ENCODE measurements at places on chromosomes 4 and X. TPM values are rescaled to one million over a fixed set of nuclear protein-coding genes. Genes with fewer than 3 reads are reported as not detected.

DNA sequence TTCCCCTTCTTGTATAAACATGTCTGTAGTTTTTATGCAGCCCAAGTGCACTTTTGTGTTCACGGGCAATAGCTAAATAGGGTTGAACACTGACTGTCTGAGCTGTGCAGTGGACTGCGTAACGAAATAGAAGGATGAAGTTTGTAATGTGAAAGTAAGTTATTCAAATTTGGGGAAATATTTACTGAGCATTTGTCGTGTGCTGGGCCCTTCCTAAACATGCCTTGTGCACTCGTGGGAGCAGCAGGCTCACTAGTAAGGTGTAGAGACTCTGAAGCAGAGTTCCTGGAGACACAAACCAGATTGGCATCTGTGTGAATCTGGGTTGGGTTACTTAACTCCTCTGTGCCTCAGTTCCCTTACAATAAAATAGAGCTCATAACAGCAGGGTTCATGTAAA is 51.7 kb upstream of the C1QTNF7 start:
- DNase-seq = no peak

DNA sequence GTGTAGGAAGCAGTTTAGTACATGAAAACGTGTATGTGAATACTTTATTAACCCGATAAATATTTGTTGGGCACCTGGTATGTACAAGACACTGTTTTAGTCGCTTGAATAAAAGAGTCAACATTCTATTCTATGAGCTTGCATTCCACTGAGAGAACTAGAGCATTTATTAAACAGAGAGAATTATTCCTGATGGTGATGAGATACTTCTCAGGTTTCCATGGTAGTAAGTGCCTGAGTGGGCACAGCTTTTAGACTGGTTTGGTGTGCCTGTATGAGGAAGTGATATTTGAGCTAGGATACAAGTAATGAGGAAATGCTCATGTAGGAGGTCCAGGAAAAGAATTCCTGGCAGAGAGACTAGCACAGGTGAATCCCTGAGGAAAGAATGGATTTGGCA is 94.2 kb downstream of the ATP10D start:
- DNase-seq = no peak

- DNase-seq = no peak
These were observed 548 bp upstream of the MAML3 start for GRCh38 chr4:140154572-140154891.

DNA sequence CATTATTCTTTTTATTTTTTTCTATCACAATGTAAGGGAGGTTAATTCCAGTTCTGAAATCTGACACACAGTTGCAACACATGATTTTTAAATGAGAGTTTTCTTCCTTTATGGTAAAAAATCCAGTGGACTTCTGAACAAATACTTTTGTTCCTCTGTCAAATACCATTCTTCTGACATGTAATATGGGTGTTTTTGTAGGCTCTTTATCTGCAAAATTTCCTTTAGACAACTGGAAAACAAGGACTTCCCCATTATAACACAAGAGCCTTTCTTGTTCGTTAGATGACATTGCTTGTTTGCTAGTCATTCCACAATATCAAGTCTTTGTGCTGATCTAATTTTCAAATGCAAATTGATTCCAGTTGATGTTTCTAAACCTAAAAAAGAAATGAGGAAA is 7.7 kb downstream of the FANCB start:
- no peak for DNase-seq

DNA sequence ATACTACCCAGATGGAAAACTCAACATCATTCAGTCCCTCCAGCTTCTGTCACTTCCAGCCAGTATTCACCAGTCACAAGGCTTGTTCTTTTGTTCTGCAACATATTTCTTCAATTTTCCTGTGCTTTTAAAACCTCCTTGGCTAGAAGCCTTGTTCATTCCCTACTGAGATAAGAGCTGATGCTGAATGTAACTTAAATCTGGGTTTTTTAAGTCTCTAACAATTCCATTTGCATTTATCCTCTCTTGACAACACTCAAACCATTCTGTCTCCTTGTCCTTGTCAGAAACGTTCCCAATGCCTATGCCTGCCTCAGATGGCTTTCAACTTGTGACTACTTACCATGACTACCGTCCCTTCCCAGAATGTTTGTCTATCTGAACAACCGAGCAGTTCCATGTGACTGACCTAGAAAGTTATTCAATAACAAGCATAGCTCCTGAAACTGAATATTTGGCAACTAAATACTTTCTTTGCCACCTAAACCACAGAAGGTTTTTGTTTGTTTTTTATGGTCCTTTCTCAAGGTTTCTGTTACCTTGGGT is 682.9 kb upstream of the GALNTL6 start:
- DNase-seq = no peak

DNA sequence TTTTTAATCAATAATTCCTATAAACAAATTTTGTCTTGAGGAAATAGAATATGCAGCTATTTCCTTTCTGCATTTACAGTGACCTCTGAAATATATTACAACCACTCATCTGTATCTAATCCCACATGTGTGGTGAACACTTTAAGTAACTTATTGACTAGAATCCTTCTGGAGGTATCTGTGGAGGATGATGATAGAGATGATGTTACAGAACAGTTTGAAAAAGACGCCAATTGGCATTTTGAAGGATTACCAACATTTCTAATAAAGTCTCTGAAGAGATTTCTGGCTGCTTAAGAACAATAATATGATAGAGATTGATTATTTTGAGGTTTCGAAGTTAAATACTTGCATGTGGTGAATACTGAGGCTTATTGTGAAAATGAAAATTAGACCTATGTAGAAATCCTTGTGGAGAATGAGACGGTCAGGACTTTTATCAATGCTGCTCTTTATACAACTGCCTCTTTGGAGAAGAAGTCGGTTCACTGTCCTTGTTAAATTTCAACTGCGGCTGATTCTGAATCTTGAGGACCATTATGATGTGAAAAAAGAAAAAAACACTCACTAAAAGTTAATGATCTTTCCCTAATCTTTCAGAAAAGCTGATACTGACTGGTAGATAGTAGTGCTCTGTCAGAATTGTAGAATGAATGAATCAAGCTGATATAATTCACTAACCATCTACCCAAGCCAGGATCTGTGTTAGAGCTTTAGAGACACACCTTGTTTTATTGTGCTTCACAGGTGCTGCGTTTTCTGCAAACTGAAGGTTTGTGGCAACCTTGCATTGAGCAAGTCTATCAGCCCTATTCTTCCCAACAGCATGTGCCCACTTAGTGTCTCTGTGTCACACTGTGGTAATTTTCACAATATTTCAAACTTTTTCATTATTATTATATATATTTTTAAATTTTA is 204.7 kb downstream of the SPRY1 start:
- DNase-seq = no peak

DNA sequence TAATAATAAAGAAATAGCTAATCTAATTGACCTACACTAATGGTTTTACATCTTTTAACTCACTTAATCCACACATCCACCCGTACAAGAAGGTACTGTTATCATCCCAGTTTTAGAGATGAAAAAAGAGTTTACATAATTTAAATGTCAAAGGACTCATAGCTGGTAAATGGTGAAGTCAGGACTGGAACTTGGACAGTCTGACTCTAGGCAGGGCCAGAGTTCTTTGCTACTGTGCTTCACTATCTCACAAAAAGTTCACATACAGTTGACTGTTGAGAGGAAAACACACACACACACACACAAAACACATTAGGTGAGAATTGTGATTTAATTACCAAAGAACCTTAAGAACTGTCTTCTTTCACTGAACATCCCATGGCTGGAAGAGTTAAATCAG is 71.2 kb upstream of the PRSS48 start:
- DNase-seq = no peak

GRCh38 chrX:40281336-40282005 is 183.7 kb upstream of the BCOR start:
- no peak for DNase-seq

DNA sequence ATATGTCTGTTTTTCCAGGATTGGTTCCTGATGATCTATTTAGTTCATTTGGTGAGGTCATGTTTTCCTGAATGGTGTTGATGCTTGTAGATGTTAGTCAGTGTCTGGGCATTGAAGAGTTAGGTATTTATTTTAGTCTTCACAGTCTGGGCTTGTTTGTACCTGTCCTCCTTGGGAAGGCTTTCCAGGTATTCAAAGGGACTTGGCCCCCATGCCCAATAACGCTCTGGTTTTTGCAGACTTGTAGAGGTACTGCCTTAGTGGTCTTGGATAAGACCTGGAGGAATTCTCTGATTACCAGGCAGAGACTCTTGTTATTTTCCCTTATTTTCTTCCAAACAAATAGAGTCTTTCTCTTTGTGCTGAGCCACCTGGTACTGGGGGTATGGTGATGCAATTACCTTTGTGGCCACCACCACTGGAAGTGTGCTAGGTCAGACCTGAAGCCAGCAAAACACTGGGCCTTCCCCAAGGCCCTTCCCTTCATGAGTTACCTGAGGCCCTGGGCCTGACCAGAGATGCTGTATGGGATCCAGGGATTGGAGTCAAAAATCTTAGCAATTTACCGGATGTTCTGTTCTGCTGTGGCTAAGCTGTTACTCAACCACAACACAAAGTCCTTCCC is 63.3 kb upstream of the RXFP1 start:
- no peak for DNase-seq

GRCh38 chrX:133783274-133783673 is 202.1 kb downstream of the GPC3 start:
- DNase-seq = no peak

DNA sequence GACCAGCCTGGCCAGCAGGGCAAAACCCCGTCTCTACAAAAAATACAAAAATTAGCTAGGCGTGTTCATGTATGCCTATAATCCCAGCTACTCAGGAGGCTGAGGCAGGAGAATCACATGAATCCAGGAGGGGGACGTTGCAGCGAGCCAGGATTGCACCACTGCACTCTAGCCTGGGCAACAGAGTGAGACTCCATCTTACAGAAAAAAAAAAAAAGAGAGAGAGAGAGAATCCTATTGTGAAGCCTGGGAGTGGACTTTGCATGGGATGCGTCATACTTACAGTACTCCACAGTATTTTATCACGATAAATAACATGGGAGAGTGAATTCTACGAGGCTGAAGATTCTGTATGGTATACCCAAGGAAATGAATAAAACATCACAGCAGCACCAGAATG is 139.6 kb downstream of the AASDH start:
- no peak for DNase-seq

DNA sequence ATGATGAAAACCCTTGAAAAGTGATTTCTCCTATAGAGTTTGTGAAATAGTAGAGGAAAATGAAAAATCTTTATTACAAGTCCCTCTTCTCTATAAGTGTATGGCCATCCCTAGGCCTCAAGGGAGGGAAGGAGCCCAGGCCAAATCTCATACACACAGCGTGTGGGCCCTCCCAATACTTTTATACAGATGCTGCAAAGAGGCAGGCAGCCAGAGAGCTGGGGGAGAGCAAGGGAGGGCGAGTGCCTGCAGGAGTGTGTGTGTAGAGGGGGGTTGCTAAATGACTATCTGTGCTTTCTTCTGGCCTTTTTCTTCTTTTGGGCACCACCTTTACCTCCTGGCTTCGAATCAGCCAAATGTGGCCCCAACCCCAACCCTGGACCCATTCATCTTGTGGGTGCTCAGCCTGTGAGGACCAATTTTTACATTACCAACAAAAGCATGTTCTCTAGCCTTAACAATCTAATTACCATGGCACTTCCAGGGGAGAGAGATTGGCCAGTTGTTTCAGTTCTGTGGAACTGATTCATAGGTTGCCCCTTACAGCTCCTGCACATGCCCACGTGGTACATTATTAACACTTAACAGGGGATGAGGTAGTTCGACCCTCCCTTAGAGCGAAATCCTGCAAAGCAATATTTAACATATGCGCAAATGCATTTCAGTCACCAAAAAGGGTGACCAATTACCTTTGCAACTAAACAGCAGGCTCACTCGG is 2.0 kb downstream of the GPC3 start:
- DNase-seq = no peak

DNA sequence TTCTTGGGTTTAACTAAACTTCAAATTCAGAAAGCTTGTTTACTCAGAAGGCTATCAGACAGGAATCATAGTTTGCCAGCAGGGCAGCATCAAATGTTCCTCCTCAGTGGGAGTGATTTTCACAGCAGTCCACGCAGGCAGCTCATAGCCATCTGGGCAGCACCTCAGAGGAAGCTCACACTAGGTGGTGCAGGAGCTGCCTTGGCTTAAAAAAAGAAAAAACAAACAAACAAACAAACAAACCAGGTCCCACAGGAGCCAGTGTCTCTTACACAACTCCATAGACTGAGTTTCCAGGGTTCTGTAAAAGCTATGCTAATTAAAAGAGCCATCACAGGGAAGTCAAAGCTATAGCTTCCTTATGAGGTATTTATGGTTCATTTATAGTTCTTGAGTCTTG is 10.5 kb upstream of the KLHL5 start:
- no peak for DNase-seq

DNA sequence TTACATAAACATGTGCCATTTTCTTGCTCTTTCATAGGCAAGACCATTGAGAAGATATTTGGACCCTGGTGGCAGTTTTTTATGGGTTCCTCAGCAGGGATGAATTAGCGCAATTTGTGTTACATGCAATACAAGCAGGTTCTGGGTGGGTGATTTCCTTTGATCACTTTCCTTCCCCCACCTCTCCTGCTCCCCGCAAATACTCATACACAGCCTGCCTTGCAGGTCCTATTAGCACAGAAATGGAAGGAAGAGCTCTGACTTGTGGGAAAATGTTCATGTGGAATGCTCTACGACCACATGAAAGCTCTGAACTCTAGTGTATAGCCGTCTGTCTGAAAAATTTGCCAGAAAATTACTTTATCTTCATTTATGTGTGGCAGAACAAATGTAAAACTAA is 361.0 kb upstream of the FAT1 start:
- no peak for DNase-seq

DNA sequence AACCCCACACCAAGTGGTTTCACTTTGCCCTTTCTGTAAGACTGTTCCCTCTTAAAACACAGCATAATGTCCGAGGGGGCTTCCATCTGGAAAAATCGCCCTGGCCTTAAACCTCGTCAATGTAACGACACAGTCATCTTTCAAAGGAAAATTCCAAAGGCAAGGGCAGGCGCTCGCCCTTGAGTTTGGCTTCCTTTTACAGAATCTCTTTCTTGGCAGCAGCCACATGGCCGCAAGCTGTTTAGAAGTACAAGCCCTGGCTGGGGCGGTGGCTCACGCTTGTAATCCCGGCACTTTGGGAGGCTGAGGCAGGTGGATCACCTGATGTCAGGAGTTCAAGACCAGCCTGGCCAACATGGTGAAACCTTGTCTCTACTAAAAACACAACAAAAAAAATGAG is 27.1 kb upstream of the GRPEL1 start:
- DNase-seq = no peak

DNA sequence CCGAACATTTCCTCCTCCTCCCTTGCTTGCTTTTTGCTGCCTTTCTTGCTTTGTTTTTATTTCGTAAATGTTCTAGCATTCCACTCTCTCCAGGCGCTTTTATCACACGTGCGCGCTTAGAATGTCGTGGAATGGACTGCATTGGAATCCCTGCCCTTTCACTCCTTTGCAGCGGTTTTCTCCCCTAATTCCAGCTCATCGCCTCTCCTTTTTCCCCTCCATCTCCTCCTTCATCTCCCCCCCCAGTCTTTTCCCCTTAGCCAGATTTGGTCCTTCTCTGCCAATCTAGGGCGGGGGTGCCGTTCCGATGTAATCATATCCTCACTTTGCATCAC is 579 bp downstream of the OGT start:
- no peak for DNase-seq

- DNase-seq = no peak
These were observed 105.0 kb upstream of the NR0B1 start for GRCh38 chrX:30414144-30414543.

GRCh38 chrX:18668071-18668835 is 3.7 kb downstream of the RS1 start:
- no peak for DNase-seq

The LIMCH1 gene
- total RNA-seq = 20.4 TPM

The NWD2 gene
- not detected for total RNA-seq

The TMEM47 gene
- 0.12 TPM for total RNA-seq

The KLHL15 gene
- total RNA-seq = 10.9 TPM

The OTUD6A gene
- total RNA-seq = not detected

The KLB gene
- not detected for total RNA-seq

The RASGEF1B gene
- total RNA-seq = not detected

All from A172 (cell line).